ENCODE measurements at places on chromosomes 7 and 10.

DNA sequence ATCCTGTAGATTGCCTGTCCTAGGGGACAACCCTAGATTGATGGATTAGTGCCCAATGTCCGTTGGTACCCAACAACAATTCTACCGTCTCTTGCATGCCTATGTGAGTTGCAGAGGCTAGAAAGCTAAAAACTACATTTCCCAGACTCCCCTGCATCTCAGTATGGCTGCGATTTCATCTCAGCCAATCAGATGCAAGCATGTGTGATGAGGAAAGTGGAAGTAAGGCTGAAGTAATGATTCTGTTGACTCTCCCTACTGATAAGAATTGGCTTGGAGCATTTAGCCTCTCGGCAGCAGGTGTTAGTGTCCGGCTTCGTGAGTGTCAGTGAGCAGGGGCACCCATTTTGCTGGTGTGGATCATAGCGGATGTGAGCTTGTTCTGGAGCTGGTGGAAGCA lies 171.9 kb downstream of the FGFR2 start:
- no peak for DNase-seq

- DNase-seq: no peak
These were observed 2.8 kb downstream of the EEPD1 start for GRCh38 chr7:36155811-36156361.

DNA sequence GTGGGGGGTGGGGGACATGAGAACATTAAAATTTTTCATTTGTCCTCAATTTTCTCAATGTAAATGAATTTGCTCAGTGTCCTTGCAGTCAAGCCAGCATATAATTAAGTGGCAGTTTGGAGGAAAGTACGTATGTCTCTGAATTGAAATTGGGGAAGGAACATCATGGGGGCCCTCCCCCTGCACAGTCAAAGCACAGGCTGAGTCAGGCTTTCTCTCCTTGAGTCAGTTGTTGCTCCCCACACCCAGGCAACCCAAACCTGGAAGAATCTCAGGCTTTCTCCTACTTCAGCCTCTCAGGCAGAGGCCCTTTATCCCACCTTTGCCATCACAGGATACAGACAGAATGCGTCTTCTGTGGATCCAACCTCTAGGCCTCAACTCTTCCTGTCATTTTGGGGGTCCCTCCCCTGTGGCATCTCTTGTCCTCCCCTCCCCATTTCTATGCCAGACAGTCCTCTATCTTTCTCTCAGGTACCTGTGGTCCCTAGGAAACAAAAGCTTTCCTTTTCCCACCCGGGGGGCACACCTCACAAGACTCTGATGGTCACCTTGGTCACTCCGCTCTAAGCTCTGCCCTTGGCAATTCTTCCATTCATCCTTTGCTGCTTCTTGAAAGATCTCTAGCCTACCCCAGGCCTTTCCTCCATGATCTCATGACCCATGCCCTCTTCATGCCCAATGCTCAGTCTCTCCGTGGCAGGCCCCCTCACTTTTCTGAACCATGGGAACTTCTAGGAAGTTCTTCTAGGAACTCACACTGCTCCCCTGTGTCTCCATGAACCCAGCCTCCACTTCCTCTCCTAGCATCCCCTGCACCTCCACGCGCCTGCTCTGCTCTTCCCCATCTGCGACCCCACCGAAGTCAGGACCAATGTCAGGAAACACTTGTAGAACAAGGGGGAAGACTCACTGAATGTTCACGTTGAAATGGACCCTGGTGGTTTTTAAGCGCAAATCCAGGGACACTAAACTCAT lies 40.4 kb downstream of the CREB3L2 start:
- no peak for DNase-seq

GRCh38 chr7:1233333-1234048 lies 819 bp downstream of the UNCX start:
- DNase-seq: no peak

- no peak for DNase-seq
These were observed 1.1 kb downstream of the BAZ1B start for GRCh38 chr7:73520673-73521635.

- no peak for DNase-seq
These were observed 13.1 kb downstream of the LSM5 start for GRCh38 chr7:32476816-32477648.

DNA sequence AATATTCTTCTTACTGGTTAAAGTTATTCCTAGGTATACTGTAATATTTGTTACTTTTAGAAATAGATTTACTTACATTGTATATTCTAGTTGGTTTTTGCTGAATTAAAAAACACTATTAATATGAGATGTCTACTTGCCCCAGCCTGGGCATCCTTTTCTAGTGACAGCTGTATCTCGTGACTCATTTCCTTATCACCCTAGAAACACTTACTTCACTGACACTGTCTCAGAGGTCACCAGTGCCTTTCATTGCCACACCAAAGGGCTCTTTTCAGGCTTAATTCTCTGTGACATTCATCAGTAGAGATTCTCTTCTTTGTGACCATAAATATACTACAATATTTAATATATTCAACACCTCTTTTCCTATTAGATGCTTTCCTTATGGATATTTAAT lies 194.7 kb downstream of the GALNT17 start:
- no peak for DNase-seq

DNA sequence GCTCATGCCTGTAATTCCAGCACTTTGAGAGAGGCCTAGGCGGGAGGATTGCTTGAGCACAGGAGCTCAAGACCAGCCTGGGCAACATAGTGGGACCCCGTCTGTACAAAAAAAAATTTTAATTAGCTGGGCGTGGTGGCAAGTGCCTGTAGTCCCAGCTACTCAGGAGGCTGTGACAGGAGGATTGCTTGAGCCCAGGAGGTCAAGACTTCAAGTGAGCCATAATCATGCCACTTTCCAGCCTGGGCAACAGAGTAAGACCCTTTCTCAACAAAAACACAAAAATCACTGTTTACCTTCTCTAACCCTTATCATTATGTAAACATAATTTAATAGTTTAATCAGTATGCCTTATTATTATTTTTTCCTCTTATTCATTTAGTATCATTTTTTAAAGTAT lies 44.5 kb downstream of the GBF1 start:
- no peak for DNase-seq

GRCh38 chr10:44899450-44900080 lies 11.6 kb upstream of the TMEM72 start:
- no peak for DNase-seq

GRCh38 chr7:72924386-72924732 lies 536 bp upstream of the POM121 start:
- DNase-seq: no peak

- DNase-seq: no peak
These were observed 439.2 kb upstream of the IGFBP3 start for GRCh38 chr7:46360296-46360695.

- DNase-seq: no peak
These were observed 18.0 kb downstream of the CAMK2B start for GRCh38 chr7:44307301-44307900.

DNA sequence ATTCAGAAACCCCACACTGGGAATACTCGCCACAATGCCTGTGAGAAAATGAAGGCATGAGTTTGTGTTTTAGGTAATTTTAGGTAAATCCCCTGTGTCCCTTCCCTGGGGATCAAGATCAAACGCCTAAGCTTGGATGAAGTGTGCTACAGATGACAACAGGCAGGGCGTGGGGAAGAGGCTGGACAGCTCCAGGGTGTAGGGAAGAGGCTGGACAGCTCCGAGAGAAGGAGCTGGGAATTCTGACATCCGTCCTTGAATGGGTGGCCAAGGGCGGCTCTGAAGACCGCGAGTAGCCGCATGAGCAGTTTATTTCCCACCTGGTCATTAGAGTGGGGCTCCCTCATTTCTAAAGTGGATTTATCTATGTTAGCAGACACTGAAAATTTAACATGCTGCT lies 109.7 kb downstream of the RAMP3 start:
- no peak for DNase-seq

DNA sequence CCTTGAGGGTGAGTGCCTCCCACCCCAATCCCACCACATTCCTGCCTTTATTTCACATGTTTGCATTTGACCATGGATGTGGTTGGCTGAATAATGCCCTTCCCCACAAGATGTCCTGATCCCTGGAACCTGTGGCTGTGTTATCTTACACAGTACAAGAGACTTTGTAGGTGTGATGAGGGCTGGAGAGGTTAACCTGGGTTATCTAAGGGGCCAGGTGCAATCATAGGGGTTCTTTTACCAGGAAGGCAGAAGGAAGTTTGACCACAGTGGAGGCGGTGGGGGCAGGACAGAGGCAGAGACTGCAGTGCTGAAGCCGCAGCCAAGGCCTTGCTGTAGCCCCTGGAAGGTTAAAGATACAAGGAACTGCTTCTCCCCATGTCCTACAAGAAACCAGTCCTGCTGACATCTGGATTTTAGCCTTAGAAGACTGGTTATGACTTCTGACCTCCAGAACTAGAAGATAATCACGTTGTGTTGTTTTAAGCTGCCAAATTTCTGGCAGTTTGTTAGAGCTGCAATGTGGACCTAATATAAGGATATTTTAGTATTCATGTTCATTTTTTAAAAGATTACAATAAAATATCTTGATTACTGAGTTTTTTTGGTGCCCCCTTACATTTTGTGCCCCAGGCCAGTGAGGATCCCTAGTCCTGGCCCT lies 136.6 kb downstream of the ARHGAP22 start:
- DNase-seq: no peak

DNA sequence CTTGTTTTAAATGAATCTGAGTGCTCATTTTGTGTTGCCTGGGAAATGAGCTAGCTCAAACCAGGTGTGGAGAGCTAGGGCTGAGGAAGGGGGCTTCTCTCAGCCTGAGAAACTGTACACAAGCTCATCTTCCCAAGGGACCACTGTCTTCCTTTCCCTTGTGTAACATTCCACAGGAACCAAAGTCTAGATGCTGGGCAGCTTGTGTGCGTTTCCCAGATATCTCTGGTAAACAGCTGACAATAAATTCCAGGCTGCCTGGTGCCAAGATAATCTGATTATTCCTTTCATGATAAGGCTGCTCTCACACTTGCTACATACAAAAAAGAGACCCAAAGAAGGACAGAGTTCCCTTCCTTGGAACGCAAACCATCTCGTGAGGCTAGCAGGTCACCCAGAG lies 33.1 kb upstream of the MKLN1 start:
- no peak for DNase-seq

- DNase-seq: no peak
These were observed 42.9 kb downstream of the MKLN1 start for GRCh38 chr7:131370523-131370968.

- no peak for DNase-seq
These were observed 274.0 kb downstream of the CSTF2T start for GRCh38 chr10:51425431-51425830.

DNA sequence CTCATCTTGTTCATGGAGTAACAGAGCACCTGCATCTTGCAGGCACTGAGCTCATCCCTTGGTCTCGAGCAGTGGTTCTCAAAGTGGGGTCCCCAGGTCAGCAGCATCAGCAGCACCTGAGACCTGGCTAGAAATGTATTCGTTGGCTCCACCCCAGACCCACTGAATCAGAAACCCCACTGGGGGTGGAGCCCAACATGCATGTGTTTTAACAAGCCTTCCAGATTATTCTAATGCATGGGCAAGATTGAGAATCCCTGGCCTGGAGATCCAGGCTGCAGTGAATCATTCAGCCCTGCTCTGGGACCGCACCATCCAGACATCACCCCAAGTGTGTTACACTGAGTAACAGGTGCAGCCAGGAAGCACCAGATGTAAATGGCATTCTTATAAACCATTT lies 85.1 kb upstream of the PPIF start:
- no peak for DNase-seq

- peak; percentile 53 for DNase-seq
These were observed at the start of gene AOAH for GRCh38 chr7:36723951-36724664. AOAH (minus strand) TSS chr7:36724494; CDS start chr7:36724148, 346 bp downstream.

DNA sequence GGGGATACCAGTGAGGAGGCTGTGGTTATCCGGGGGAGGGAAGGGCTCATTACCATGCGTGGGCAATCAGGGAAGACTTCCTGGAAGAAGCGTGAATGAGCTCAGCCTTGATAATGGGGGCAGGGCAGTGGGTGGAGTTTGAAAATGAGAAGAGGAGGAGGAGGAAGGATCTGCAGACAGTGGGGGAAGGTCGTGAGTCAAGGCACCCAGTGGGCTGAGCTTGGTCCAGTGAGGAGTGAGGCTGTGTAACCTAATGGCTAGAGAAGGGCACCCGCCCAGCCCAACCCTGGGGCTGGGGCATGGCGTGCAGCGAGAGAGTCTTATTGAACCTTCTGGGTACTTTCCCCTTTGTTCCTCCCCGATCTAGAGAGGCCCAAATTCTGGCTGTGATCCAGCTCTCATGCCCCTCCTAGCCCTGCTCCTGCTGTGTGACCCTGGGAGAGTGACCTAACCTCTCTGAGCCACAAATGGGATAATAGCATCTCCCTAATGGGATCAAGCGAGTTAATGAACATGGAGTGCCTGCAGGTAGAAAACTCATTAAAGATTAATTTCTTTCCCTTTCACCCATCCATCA lies 31.5 kb downstream of the CLIP2 start:
- no peak for DNase-seq

DNA sequence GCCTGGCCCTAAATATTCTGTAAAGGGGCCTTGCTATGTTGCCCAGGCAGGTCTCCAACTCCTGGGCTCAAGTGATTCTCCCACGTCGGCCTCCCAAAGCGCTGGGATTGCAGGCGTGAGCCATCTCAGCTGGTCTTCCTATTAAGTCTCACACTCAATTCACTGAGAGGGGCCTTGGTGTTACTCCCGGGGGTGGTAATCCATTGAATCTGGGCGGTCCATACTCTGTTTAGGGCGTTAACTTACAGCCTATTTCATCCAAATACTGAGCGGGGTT lies 665 bp upstream of the SRRT start:
- no peak for DNase-seq

GRCh38 chr10:18619016-18619415 lies 32.4 kb downstream of the NSUN6 start:
- DNase-seq: no peak

- no peak for DNase-seq
These were observed 174.6 kb upstream of the SVIL start for GRCh38 chr10:29809383-29809782.

GRCh38 chr7:104922182-104923009 lies 91.6 kb upstream of the KMT2E start:
- DNase-seq: no peak

DNA sequence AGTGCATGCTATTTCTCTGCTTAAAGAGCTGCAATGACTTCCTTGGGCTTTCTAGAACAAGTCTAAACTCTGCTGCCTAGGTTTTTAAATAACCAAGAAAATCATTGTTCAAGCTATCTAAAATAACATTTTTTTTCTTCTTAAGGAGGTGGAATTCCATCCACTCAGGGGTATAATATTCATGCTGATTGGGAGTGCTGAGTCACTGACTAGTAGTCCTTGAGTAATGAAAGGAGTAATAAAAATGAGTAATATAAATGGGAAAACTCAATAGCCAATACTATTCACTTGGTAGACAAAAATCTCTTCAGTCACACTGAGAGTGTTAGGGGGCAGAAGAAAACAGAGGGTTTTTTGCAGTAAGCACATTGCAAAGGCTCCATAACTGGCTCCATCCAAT lies 72.0 kb downstream of the GFRA1 start:
- no peak for DNase-seq

Data from stimulated activated CD8-positive, alpha-beta memory T cell treated with anti-CD3 and anti-CD28 coated beads, Interleukin-4, amount 100 ng/mL, for 1 hour (primary cell).